NCI-H2171 treated with DMSO at 0.1 percent for 48 hours (cell line): ENCODE measurements at places on chromosomes 1 and 21.

DNA sequence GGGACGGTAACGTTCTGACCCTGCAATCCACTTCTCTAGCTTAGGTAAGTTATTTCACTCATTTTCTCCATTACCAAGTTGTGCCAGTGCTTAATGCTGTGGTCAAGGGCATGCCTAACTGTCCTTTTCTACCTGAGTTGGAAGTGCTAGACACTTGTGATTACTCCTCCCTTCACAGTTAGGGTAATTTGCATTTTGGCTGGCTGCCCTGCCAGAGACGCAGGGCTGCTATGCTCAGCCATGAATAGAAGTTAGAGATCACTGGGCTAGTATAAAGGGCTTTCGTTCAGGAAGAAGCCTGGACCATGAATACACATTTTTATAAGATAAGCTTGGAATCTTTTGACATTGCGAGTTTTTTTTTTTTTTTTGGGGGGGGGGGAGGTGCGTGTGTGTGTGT is 633.2 kb upstream of the NEGR1 start:
- DNase-seq, result no peak

DNA sequence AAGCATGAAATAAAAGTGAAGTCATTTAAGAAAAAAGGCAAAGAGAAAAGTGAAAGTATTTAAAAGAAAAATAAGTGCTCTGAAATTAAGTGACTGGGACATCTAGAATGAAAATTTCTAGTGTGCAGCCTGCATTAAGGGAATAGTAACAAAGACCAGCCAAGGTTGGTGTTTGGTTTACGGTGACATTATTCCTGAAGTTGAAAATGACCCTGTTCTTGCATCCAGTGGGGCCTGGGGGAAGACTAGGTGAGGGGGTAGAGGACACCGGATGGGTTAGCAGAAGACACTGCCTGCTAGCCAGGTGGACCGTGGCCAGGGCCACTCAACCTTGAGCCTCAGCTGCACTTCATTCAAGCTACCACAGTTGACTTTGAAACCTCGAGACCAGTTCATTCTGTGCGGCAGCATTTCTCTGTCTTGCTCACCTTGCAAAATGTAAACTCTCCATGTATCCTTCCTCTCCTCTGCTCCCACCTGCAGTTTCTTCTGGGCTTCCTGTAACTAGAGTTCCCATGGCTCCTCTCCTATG is 14.3 kb upstream of the KCNK1 start:
- DNase-seq, result no peak

GRCh38 chr1:188652678-188653077 is 1823.9 kb downstream of the PLA2G4A start:
- DNase-seq, result no peak

- no peak for DNase-seq
Measured at GRCh38 chr1:159207080-159207479, 2.4 kb downstream of the ACKR1 start.

DNA sequence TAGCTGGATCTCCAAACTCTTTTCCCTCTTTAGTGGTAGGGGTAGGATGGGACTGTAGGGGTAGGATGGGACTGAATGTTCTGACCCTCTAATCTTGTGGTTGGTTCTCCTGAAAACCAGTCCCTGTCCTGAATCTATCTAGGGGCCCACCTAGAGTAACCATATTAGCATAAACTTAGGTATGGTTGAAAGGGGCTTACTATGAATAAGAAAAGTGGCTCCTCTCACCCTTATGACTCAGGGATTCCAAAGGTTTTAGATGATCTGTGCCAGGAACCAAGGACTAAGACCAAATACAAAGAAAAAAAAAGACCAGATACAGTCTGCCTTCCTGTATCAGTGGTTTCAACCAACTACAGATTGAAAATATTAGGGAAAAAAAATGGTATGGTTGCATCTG is 28.9 kb downstream of the RNF2 start:
- DNase-seq, result no peak

- DNase-seq, result no peak
Measured at GRCh38 chr1:217141711-217142110, 418.5 kb upstream of the ESRRG start.

DNA sequence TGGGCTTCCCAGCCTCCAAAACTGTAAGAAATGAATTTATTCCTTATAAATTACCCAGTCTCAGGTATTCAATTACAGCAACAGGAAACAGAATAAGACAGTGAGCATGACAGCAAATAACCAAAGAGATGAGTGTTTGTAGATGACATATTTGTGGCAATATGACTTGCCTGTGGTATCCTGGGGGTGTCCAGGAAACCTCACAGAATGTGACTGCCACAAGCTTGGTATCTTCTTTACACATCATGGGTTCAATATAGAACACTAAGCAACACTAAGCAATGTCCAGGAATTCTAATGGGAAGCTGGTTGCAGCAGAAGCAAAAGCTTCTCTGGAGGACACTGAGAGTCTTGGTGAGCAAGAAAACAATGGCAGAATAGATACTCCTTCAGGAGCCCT is 236.4 kb upstream of the BEND5 start:
- no peak for DNase-seq

GRCh38 chr1:197321811-197322210 is 53.8 kb downstream of the CRB1 start:
- no peak for DNase-seq

- DNase-seq, result peak; percentile 5
Measured at GRCh38 chr1:234437423-234438171, 41.4 kb downstream of the TARBP1 start.

- no peak for DNase-seq
Measured at GRCh38 chr1:66951513-66951912, 26.7 kb downstream of the MIER1 start.

DNA sequence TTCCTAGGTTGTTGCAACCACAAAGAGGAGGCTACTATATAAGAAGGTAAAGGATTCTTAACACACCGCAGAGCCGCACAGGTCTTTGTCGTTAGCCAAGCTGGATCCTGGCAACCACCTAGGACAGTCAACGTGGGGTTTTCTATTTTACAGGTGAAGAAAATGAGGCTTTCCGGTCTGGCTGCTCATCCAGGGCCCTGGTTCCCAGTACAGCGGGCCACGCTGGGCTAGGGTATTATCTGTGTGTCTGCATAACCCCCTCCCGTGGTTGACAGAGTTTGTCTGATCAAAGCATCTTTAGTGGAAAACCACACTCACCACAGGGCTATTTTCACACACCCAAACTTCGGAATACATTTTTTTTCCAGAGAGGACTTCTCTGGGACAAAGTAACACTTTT is 39.0 kb upstream of the PDE9A start:
- no peak for DNase-seq

- DNase-seq, result no peak
Measured at GRCh38 chr1:59212706-59213105, 84.2 kb upstream of the FGGY start.

DNA sequence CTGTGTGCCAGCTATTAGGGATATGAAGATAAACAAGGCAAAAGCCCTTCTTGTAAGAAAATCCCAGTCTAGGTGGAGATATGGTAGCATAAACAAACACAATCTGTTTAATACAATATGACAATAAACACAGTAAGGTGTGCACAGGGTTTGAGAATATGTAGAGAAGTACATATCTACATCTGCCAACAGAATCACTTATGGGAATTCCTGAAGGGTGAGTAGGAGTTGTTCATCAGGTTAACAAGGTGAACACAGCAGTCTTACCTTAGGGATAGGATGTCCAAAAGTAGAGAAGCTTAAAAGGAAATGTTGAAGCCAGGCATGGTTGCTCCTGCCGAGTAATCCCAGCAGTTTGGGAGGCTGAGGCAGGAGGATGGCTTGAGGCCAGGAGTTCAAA is 57.7 kb upstream of the LRRC7 start:
- DNase-seq, result no peak

- no peak for DNase-seq
Measured at GRCh38 chr21:46008893-46009621, 27.5 kb downstream of the COL6A1 start.

DNA sequence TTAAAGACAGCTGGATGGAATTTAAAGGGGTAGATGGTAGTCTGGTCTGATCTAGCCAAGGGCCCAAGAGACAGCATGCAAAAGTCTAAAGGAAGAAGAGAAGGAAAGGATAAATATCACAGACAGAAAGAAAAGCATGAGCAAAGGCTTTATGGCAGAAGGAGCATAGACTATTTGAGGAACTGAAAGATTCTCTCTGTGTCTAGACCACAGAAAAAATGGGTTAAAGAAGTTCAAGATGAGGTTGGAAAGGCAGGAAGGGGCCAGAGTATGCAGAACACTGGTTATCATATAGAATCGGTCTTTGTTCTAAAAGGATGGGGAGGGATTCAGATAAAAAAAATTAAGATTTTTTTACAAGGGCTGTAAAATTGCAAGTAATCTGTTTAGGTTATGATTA is 136.8 kb upstream of the SGIP1 start:
- DNase-seq, result no peak

DNA sequence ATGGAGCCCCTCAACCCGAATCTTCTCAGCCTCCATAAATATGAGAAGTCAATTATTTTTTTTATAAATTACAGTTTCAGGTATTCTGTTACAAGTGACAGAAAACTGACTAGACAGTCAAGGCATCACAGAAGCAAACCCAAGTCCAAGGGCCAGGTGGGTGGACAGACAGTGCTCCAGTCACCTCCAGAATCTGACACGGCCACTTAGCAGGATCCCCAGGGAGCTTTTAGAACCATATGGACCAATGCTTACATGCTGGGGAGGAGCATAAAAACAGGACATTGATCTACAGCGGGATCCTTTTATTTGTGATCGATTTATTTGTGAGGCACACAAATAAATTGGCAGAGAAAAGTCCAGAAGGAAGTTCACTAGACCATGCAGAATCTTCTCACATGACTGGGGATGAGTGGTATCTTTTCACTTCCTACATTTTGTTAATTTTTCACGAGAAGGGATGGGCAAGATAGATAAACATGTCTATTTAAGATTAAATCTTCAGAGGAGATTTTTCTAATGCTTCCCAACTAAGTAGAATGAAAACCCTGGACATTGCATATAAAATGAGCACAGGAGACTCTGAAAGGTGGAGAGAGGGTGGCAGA is 15.0 kb downstream of the ZNF496 start:
- DNase-seq, result peak; percentile 67

DNA sequence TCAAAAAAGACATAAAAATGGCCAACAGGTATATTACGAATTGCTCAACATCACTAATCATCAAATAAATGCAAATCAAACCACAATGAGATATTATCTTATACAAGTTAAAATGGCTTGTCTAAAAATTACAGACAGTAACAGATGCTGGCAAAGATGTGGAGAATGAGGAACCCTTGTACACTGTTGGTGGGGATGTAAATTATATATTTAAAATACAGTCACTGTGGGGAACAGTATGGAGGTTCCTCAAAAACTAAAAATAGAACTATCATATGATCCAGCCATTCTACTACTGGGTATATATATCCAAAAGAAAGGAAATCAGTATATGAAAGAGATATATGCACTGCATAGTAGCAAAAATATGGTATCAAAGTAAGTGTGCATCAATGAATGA is 1037.2 kb upstream of the B3GALT2 start:
- no peak for DNase-seq

GRCh38 chr1:44072821-44073220 is 41.6 kb upstream of the SLC6A9 start:
- no peak for DNase-seq

DNA sequence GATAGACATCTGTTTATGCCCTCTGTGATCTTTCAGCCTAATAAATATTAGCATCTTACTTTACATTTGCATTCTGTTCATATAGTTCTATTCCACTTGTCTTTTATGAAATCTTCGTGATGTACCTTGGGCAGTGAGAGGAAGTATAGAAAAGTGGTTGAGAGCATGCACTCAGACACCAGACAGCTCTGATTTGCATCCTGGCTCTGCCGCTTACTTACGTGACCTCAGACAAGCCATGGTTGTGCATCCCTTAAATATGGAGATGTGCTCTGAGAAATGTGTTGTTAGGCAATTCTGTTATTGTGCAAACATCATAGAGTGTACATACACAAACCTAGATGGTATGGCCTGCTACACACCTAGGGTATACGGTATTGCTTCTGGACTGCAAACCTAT is 22.9 kb downstream of the OVGP1 start:
- no peak for DNase-seq

GRCh38 chr1:34696230-34696629 is 58.6 kb upstream of the GJB5 start:
- no peak for DNase-seq

DNA sequence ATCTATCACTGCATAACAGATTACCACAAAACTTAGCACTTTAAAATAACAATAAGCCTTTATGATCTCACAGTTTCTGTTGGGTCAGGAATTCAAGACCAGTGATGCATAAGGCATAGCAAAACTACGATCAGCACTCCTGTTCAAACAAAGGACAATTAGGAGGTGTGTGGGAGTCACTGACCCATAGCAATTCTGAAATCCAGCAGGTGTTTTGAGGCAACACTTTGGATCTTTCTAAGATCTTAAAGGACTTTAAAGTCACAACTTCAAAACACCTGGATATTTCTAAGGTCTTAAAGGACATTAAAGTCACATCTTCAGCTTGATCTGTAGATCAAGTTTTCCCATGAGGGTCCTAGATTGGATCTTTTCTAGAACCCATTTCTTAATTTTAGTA is 35.3 kb downstream of the AKT3 start:
- DNase-seq, result no peak

GRCh38 chr1:228825840-228826484 is 90.7 kb downstream of the RHOU start:
- DNase-seq, result no peak

DNA sequence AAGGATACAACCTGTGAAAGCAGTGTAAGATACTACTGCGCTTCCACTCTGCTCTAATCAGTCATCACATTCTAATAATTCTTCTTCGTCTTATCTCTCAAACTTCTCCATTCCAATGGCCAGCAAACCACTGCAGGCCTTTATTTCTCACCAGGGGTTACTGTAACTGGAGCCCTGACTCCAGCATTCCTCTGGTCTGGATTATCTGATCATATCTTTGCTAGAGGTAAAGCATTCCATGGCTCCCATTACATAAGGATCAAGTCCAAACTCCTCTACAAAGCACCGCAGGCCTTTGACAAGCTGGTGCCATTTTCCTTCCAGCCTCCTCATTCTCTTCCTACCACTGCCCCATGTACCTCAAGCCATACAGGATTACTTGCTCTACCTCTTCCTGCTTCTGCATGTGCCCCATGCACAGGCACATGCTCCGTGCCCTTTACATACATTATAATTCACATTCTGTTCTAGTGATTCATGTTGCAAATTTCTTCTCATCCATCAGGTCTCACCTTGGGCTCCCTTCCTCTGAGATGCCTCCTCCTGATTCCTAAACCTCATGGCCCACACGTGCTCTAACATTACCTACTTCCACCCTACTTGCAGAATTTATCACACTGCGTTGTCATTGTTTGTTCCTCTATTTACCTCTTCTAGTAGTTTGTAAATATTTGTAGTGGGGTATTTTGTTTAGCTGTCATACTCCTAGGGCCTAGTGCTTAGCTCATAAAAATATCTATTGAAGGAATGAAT is 9.3 kb upstream of the SERBP1 start:
- no peak for DNase-seq

DNA sequence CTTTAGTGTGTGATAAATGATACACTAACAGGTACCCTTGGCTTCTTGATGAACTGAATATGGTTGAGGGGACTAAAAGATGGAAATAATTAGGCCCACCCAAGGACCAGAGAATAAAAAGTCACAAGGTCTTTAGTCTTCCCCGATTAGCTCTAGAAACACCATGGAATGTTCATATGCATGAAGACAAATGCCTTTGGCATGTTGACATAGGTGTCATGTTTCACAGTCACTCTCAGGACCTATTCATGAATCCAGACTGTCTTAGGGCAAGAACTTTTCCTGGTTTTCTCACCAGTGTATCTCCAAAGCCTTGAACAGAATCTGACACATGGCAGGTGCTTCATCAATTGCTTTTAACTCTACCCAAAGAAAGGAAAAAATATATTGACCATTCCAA is 412.8 kb downstream of the AJAP1 start:
- DNase-seq, result no peak
